ENCODE measurements at places on chromosomes 1 and 21.

- DNase-seq, result peak; percentile 61
Measured at GRCh38 chr1:67053535-67053784, 488 bp downstream of the SLC35D1 start.

- DNase-seq, result no peak
Measured at GRCh38 chr1:200524092-200524491, 96.5 kb downstream of the KIF14 start.

DNA sequence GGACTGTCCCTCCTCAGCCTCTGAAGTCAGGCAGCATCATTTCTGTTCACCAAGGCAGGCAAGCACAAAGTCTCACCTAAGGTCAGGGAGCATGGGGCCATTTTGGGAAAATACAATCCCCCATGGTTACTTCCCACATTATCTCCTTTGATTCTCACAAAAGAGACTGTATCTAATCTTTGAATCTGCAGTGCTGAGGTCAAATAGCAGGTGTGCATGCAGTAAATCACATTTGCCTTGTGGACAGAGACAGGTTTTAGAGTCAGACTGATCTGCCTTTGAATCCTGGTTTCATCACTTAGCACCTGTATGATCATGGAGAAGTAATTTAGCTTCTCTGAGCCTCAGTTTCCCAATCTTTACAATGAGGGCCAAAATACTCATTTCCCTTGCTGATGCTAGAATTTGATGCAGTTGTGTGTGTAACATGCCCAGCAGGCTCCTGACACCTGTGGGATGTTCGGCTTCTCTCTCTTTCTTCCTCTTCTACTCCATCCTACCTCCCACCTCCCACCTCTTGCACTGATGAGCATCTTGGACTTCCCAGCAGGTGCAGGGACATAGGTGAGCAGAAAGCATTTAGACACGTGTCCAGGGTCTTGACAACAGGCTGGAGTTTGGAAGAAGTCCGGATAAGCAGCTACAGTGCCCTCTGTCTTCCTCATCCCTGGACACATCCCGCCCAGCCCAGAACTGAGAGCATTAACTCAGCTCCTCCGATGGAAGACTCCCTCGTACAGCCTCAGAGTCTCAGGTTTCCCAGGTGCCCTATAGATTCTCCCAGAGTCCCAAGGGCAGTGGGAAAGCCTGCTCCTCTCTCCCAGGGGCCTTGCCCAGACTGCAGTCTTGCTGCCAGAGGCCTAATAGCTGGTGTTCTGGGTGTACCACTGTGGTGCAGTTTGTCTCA lies 18.9 kb downstream of the NENF start:
- peak; percentile 8 for DNase-seq

- DNase-seq, result no peak
Measured at GRCh38 chr1:25118546-25118945, 113.8 kb downstream of the SYF2 start.

DNA sequence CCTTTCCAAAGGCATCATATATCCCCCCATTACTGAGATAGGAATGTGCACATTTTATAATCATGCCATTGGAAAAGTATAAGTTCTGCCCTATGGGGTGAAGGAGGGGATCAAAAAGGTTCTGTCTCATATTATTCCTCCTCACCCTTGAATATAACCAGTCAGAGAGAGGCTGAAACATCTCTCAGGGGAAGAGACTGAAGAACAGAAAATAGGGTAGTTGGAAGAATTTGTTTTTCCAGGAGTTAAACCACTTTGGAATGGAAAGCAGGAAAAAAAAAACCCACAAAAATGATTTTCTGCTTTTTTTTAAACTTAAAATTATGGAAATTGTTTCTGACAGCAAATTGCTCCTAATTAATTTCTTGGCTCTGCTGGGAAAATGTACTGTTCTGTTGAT lies 52.8 kb upstream of the BEND5 start:
- DNase-seq, result no peak

- DNase-seq, result no peak
Measured at GRCh38 chr1:53449021-53449420, 10.2 kb upstream of the DMRTB1 start.

DNA sequence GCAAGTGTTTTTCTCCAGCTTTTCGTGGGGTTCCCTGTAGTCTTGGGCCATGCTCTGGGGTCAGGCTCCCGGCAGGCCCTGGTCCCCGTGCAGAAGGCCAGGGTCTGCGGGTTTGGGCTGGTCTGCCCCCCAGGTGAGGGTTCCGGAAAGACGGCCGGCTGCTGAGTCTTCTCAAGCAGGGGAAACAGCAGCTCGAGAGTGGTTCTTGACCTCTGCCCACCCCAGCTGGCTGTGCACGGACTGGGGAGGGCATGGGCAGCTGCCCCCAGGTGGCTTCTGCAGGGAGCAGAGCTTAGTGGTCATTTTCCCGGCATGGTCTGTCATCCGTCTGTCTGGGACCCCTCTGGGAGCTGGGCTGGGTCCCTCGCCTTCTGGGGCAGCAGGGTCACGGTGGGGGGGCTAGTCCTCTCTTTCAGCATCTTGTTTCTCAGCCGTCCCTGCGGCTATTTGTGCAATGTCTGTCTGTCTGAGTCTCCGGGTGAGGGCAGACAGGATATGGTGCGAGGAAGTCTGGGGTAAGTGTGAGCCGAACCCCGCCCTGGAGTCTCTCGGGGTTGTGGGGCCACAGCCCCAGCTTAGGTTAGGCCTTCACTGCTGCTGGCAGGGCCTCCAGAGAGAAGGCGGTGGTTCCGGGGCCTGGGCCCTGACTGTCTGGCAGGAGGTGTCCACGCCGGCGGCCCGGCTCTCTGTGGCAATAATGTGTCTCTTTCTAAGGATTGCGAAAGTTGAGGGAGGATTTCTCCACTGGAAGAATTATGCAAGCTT lies 6.1 kb downstream of the SKI start:
- DNase-seq, result peak; percentile 76

DNA sequence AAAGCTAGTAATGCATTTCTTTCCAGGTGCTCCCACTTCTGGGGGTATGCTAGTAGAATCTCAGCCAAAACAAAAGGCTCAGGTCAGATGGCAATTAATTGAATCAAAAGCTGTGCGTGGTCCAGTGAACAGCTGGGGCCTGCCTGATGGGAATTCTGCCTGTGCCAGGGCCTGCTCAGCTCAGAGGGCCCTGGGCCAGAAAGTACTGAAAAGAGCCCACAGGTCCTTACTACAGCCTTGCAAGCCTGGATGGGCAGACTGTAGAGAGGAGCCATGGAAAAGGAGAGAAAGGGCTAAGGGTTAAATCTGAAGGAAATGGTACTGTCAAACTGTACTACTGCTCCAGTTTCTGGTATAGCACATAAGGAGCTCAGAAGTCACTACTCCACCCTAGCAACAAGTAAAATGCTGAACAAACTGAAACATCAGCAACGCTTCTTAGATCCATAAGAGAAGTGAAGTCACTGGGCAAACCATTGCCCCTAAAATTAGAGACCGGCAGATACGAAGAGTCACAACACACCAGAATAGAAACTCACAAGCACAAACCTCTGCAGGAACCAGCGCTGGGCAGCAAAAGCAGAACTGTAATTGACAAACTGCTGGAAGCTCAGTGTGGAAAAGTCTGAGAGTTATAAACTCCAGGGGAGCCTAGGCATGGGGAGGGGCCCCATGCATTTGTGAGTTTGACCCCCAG lies 121.1 kb upstream of the SYT6 start:
- no peak for DNase-seq

DNA sequence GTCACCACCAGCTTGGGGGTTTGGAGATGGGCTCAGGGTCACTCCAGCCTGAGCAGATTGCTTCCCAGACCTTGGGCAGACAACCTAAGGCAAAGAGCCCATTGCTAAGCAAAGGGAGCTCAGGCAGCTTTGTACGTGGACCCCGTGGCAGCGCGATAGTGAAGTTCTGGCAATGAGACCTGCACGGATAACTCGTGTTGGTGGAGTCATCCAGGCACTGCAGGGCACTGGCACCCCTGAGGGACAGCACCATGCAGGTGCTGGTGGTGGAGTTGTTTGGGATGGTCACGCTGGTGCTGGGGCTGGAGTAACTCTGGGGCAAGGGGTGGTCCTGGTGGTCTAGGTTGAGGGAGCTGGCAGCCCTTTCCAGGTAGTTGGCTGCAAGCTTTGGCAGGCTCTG lies 13.6 kb upstream of the HSPG2 start:
- DNase-seq, result no peak

- DNase-seq, result no peak
Measured at GRCh38 chr1:44947774-44948311, 38.6 kb downstream of the EIF2B3 start.

- DNase-seq, result no peak
Measured at GRCh38 chr1:6392809-6393399, 663 bp downstream of the ACOT7 start.

DNA sequence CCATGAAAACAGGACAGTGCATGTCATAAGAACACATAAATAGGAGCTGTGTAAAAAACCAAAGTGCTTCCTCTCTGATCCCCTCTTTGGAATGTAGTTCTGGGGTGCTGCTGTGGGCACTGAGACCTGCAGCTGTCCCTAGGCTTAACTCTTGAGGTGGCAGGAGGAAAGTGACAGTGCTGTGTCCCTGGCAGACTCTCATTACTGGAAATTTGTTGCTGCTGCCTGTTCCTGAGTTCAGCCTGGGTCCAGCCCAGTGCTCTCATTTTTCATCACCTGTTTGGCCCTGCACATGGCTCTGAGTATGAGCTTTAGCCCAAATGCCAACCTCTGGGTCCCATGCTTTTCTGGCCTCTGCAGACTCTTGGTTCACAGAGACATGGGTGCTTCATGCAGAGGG lies 329.3 kb downstream of the DSCAM start:
- no peak for DNase-seq

- no peak for DNase-seq
Measured at GRCh38 chr1:211281320-211282022, 22.3 kb downstream of the RCOR3 start.

GRCh38 chr1:163774401-163774945 lies 452.7 kb downstream of the NUF2 start:
- no peak for DNase-seq

- DNase-seq, result no peak
Measured at GRCh38 chr1:24426744-24427544, 11.3 kb downstream of the NIPAL3 start.

- no peak for DNase-seq
Measured at GRCh38 chr1:224333309-224333926, 3.4 kb upstream of the NVL start.

- peak; percentile 26 for DNase-seq
Measured at GRCh38 chr1:59046730-59047157, 250.2 kb upstream of the FGGY start.

DNA sequence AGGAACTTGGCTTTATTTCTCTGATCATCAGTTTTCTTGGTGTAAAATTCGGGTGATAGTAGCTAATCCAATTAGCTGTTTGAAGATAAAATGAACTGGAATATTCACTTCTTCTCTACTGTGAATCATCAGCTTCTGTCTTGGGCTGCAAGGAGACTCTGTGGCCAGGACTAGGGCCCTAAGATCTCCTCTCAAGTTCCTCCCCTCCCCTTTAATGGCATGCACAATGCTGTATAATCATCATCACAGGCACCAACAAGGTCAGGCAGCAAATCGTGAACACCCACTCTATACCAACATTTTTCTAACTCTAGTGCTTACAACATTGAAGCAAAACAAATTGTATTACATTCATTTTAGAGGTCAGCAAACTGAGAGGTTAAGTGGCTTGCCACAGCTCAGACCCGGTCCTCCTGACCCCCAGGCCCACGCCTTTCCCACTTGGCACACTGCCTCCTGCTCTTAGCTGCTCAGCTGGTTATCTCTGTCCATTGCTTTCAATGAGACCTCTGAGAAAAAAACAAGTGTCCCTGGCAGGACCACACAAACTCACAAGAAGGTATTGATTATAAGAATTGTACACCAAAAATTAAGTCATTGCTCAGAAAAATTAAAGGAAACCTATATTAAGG lies 31.8 kb downstream of the LRRC52 start:
- no peak for DNase-seq

DNA sequence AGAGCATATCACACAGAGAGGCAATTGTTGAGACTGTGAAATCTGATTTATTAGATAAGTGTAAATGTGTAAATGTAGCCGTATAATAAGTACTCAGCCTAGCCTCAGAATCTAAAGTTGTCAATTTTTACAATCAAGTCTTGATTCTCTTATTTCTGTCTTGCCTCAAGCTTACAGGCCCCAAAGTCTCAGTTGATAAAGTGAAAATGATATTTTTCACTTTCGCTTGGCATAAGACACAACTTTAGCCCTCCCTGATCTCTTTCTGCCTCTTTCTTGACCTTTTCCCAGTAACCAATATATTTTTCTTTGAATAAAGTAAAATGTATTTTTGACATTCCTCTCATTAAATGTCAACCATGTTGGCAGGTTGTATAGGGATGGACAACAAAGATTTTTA lies 10.7 kb downstream of the CD5L start:
- no peak for DNase-seq
